Smooth muscle cell of the coronary artery (primary cell): ENCODE measurements at places on chromosomes 7 and 10. TPM values are rescaled to one million over a fixed set of nuclear protein-coding genes. Genes with fewer than 3 reads are reported as not detected.

Gene UCMA
- not detected in 2 replicates for total RNA-seq

Gene PRPF18
- total RNA-seq: 16.7 and 24.9 TPM in 2 replicates

Gene OR2A7
- total RNA-seq: 0.23 TPM in 1 of 2 replicates, not detected in the other

Gene BAZ1B
- 36.4 and 37.2 TPM in 2 replicates for total RNA-seq

Gene SVOPL
- not detected in 2 replicates for total RNA-seq

Gene DENND11
- total RNA-seq: 7.2 and 13.7 TPM in 2 replicates

Gene ANKRD2
- total RNA-seq: 0.15 and 0.59 TPM in 2 replicates

Gene TAS2R4
- total RNA-seq: 0.38 and 0.70 TPM in 2 replicates

Gene AHR
- 31.5 and 93.1 TPM in 2 replicates for total RNA-seq

Gene MMRN2
- 2.5 and 17.8 TPM in 2 replicates for total RNA-seq

Gene CALML3
- not detected in 2 replicates for total RNA-seq

Gene GIMAP7
- 0.12 TPM in 1 of 2 replicates, not detected in the other for total RNA-seq

Gene TMEM168
- 14.2 and 18.3 TPM in 2 replicates for total RNA-seq

Gene ARPC1B
- total RNA-seq: 380 and 552 TPM in 2 replicates

Gene CCDC3
- 0.15 and 0.47 TPM in 2 replicates for total RNA-seq

Gene FAM241B
- total RNA-seq: 0.60 TPM in 1 of 2 replicates, not detected in the other

Gene RTKN2
- total RNA-seq: 0.23 and 6.8 TPM in 2 replicates

Gene RRP12
- 11.0 and 12.5 TPM in 2 replicates for total RNA-seq

Gene HOXA6
- not detected in 2 replicates for total RNA-seq

Gene TAS2R5
- total RNA-seq: 0.38 and 0.59 TPM in 2 replicates

Gene CAV1
- total RNA-seq: 153 and 811 TPM in 2 replicates

Gene GPRIN2
- 0.08 TPM in 1 of 2 replicates, not detected in the other for total RNA-seq

Gene LIPK
- total RNA-seq: not detected in 2 replicates

Gene PRKCQ
- total RNA-seq: under 0.01 TPM in 1 of 2 replicates, not detected in the other

Gene HECW1
- total RNA-seq: 2.2 TPM in 1 of 2 replicates, not detected in the other

Gene SRPK2
- total RNA-seq: 28.4 and 39.2 TPM in 2 replicates

Gene DTX2
- total RNA-seq: 0.94 and 3.2 TPM in 2 replicates

Gene MYPN
- total RNA-seq: not detected in 2 replicates

Gene FAM25A
- total RNA-seq: not detected in 2 replicates

Gene DNAH11
- total RNA-seq: 0.30 and 0.59 TPM in 2 replicates

Gene MUC3A
- total RNA-seq: not detected in 2 replicates

Gene RBM28
- total RNA-seq: 14.2 and 18.0 TPM in 2 replicates

Gene LBX1
- total RNA-seq: not detected in 2 replicates

Gene GDF10
- total RNA-seq: 1.1 TPM in 1 of 2 replicates, not detected in the other

Gene PLPP4
- total RNA-seq: 2.9 and 3.2 TPM in 2 replicates

Gene LRCH4
- 2.2 and 5.3 TPM in 2 replicates for total RNA-seq

Gene SPDYE2B
- total RNA-seq: 0.12 TPM in 1 of 2 replicates, not detected in the other

Gene PALS2
- total RNA-seq: 21.9 and 23.9 TPM in 2 replicates

Gene LIPF
- not detected in 2 replicates for total RNA-seq

Gene SEPHS1
- total RNA-seq: 23.2 and 28.6 TPM in 2 replicates

Gene OR2A25
- not detected in 2 replicates for total RNA-seq

Gene HTR5A
- not detected in 2 replicates for total RNA-seq

Gene THNSL1
- total RNA-seq: 1.9 and 3.5 TPM in 2 replicates

Gene IDI2
- total RNA-seq: not detected in 2 replicates

Gene NPC1L1
- 0.12 TPM in 1 of 2 replicates, not detected in the other for total RNA-seq

Gene WIPF3
- total RNA-seq: not detected in 2 replicates

Gene WEE2
- total RNA-seq: not detected in 2 replicates

Gene CPA2
- total RNA-seq: 0.08 TPM in 1 of 2 replicates, not detected in the other

Gene KCP
- total RNA-seq: 0.08 and 0.94 TPM in 2 replicates

Gene CYP3A7
- 0.23 TPM in 1 of 2 replicates, not detected in the other for total RNA-seq

Gene SUN3
- total RNA-seq: not detected in 2 replicates

Gene LGI1
- not detected in 2 replicates for total RNA-seq

Gene CTBP2
- 73.5 and 75.4 TPM in 2 replicates for total RNA-seq

Gene TMEM140
- total RNA-seq: 3.4 and 11.5 TPM in 2 replicates

Gene ZNF777
- 2.7 and 3.5 TPM in 2 replicates for total RNA-seq

Gene SPDYE6
- total RNA-seq: 0.23 TPM in 1 of 2 replicates, not detected in the other

Gene UTF1
- total RNA-seq: not detected in 2 replicates
